Caco-2 (cell line): ENCODE measurements at places on chromosomes 5 and 9. TPM values are rescaled to one million over a fixed set of nuclear protein-coding genes. Genes with fewer than 3 reads are reported as not detected.
A peak's percentile ranks its signal among the peaks of the same experiment; 100 is the strongest.

Gene C5orf46
- total RNA-seq: 0.63 TPM in 1 of 2 replicates, not detected in the other

Gene DDX4
- total RNA-seq: 0.26 TPM in 1 of 2 replicates, not detected in the other

GRCh38 chr5:94266170-94266569 lies 352.2 kb downstream of the KIAA0825 start:
- H3K27ac ChIP-seq: no peak overlapping the region
- H3K27me3 ChIP-seq: no peaks in the 10 kb centered on the region
- no peaks in the 10 kb centered on the region for H3K36me3 ChIP-seq
- H3K4me1 ChIP-seq: no peaks in the 10 kb centered on the region

GRCh38 chr9:35027374-35027773 lies 37.8 kb downstream of the DNAJB5 start:
- H3K27me3 ChIP-seq: no peaks in the 10 kb centered on the region
- H3K4me1 ChIP-seq: peaks cover 28% of the 10 kb centered on the region
- no peaks in the 10 kb centered on the region for H3K36me3 ChIP-seq
- peak overlapping the region; percentile 50 for H3K27ac ChIP-seq
